ENCODE measurements at places on chromosomes 5 and 9.

GRCh38 chr9:118674942-118675341, 694.3 kb downstream of the BRINP1 start:
- DNase-seq: no peak

GRCh38 chr9:27377147-27377807, 80.3 kb upstream of the EQTN start:
- DNase-seq: no peak

- DNase-seq: no peak
Observed at GRCh38 chr9:135616619-135617537, 22.5 kb downstream of the GLT6D1 start.

GRCh38 chr9:109002141-109002540, 11.2 kb downstream of the CTNNAL1 start:
- DNase-seq: no peak

GRCh38 chr5:13251623-13252376, 692.7 kb downstream of the DNAH5 start:
- DNase-seq: no peak

- DNase-seq: peak; percentile 34
Observed at GRCh38 chr5:59607138-59607765, 286.3 kb downstream of the PDE4D start.

- no peak for DNase-seq
Observed at GRCh38 chr5:38607396-38607795, 51.0 kb upstream of the LIFR start.

DNA sequence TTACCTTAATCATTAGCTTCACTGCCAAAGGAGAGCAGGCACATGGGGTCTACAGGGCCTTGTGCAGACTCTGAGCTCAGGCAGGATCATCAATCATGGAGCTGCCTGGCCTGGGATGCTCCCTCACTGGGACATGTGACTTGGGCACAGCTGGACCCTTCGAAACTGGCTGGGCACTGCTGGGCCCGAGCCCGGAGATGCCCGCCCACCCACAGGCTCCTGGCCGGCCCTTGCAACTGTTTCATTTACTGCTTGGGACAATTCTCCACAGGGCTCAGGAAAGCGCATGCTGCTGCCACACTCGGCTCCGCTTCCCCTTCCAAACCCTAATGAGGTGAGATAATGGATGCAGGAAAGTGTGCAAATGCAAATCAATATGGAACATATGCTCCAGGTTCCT, 387.5 kb downstream of the TRIM36 start:
- DNase-seq: no peak

GRCh38 chr5:109328626-109329025, 81.1 kb downstream of the PJA2 start:
- DNase-seq: no peak

- DNase-seq: no peak
Observed at GRCh38 chr5:74622122-74622521, 18.4 kb downstream of the ENC1 start.

- no peak for DNase-seq
Observed at GRCh38 chr5:179321206-179321987, 23.9 kb downstream of the ADAMTS2 start.

DNA sequence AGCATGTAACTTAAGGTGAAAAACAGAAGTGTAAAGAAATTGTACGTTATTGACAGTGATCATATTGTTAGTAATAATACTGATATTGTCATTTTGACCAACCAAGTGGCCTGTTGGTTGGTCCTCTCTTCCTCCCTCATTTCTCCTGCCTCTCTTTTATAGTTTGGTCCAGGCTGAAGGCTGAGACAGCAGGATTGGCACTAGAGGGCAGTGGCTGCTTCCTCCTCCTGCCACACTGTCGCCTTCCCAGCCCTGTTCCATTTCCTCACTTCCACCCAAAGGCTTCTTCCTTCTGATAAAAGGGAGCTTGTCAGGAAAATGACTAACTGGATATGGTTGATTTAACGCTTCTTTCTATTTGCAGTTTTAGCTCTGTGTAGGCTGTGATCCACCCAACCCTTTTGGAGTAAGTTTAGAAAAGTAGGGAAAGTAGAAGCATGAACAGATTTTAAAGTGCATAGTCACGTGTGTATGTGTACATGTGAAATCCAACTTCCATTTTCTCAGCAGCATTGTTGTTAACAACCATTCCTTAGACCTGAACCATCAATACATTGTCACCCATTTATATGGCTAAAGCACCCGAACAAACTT, 35.6 kb downstream of the PTCD2 start:
- DNase-seq: no peak

Measured in NCI-H1092 treated with DMSO at 0.1 percent for 48 hours (cell line).